NCI-H1092 treated with DMSO at 0.1 percent for 48 hours (cell line): ENCODE measurements at places on chromosomes 5 and 9.

- DNase-seq: no peak
Measured at GRCh38 chr9:107307331-107307730, 24.3 kb downstream of the RAD23B start.

DNA sequence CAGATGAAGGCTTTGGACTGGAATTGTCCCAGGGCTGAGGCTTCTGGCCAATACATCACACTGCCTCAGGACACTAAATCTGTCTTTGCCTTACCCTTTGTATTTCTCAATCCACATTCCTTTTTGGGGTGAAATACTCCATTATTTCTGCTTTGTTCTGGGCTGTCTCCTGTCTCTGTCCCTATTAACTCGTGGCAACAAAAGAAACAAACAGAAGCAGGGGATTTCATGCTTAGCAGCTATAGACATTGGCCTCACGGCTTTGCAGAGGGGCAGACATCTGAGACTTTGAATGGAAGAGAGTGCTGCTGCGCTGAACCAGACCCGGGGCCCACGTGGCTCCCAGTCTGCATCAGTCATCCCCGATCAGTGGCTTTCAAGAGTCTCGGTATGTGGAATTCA is 129.7 kb downstream of the ARL15 start:
- no peak for DNase-seq

DNA sequence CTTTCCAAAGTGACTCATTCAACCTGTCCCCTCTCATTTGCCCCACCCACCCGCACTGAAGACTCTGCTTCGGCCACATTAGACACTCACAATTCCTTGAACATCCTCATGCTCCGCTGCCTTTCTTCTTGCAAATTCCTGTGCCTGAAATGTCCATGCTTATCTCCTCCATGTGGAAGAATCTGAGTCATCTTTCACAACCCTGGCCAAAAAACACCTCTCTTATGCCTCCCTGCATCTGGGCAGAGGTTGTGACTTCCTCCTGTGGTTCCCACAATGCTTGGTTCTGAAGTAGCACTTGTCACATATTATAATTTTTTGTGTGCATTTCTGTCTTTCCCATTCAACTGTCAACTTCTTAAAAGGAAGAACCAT is 238.6 kb downstream of the ENC1 start:
- DNase-seq: no peak

- DNase-seq: peak; percentile 96
Measured at GRCh38 chr5:173616577-173617118, at the start of gene BOD1. TSS of gene BOD1 (minus strand) at chr5:173616650. CDS start at chr5:173616436, 214 bp downstream.

DNA sequence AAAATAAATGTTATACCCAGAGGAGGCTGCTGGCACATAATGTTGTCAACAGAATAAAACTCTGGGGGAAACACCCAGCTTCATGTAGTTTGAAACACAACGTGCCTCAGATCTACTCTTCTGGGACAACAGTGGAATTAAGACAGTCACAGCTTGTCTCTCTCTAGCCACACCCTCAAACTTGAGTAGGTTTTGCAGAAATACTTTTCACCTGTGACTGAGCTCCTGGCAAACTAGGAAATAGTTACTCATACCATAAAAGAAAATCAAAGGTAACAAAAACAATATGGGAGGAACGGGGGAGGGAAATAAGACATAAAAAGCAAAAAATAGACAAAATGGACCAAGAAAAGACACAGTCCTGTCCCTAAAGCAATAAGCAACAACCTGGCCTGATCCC is 14.4 kb downstream of the ELAVL2 start:
- no peak for DNase-seq

DNA sequence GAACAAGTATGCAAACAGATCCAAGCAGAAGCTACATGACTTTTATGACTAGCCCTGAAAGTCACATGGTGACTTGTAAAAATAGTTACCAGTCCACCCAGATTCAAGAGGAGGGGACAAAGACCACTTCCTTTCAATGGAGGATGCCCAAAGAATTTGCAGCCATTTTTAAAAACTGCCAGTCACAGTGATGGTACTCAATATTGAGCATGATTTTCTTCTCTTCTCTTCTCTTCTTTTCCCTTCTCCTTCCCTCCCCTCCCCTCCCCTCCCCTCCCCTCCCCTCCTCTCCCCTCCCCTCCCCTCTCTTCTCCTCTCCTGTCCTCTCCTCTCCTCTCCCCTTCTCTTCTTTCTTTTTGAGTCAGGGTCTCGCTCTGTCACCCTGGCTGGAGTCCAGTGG is 286.9 kb downstream of the PARP8 start:
- no peak for DNase-seq

DNA sequence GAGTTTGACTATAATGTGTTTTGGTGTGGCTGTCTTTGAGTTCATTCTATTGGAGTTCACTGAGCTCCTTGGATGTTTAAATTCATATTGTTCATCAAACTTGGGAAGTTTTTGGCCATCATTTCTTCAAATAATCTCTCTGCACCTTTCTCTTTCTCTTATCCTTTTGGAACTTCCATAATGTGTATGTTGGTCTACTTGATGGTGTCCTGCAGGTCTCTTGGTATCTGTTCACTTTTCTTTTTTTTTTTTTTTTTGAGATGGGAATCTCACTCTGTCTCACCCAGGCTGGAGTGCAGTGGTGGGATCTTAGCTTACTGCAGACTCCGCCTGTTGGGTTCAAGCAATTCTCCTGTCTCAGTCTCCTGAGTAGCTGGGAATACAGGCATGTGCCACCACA is 27.7 kb downstream of the PKD2L2 start:
- DNase-seq: no peak

DNA sequence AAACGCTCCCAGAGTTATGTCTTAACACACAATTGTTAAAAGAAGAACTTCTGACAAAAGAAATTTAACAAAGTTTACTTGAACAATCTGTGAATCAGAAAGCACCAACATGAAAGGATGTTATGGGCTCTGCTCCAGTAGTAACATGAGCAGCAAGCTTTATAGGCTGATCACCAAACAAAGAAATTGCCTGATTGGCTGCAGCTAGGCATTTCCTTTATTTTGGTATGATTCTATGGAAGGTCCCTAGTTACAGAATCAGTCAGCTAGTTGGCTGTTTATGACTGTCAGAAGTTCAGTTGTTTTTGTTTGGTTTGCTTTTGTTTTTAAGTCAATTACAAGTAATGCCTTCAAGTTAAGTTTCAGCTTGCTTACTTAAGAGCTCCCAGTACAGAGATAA is 102.4 kb upstream of the SMC2 start:
- DNase-seq: no peak

DNA sequence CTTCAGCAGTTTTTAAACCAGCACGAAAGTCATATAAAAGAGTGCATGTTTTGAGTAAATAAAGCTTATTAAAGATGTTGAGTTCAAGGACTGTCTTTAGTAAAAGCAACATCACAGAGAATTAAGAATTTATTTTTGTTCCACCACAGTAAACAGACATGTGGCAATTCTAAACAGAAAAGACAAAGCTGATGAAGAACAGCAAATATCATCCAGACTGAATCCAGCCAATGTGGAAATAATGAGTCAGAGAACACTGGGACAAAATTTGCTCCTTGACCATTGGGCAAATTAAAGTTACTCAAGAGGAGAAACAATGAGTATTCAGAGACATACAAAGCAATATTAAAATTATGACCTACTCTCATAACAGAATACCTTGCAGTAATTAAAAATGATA is 28.8 kb downstream of the OR2K2 start:
- no peak for DNase-seq
